ENCODE measurements at places on chromosomes 3 and 15. TPM values are rescaled to one million over a fixed set of nuclear protein-coding genes. Genes with fewer than 3 reads are reported as not detected.

- DNase-seq = no peak
Observed at GRCh38 chr15:71348597-71348996, 233.3 kb downstream of the THSD4 start.

DNA sequence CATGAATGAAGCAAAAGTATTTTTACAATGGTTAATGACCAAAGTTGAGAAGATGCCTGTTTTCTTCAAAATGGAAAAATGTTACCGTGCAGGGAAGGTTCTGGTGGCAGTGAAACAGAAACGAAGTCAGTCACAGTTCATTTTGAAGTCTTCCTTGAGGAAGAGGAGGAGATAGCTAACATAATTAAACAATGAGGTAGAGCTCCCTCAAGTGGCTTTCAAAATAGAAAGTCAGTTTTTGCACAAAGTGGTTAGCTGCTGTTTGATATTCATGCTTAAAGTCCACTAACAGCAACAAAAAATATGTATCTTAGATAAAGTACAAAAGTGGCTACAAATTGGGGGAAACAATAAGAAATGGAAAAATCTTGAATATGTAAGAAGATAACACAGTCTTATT, 87.3 kb downstream of the TFG start:
- DNase-seq = no peak

The PRKAR2A gene
- 40.4 TPM for total RNA-seq

DNA sequence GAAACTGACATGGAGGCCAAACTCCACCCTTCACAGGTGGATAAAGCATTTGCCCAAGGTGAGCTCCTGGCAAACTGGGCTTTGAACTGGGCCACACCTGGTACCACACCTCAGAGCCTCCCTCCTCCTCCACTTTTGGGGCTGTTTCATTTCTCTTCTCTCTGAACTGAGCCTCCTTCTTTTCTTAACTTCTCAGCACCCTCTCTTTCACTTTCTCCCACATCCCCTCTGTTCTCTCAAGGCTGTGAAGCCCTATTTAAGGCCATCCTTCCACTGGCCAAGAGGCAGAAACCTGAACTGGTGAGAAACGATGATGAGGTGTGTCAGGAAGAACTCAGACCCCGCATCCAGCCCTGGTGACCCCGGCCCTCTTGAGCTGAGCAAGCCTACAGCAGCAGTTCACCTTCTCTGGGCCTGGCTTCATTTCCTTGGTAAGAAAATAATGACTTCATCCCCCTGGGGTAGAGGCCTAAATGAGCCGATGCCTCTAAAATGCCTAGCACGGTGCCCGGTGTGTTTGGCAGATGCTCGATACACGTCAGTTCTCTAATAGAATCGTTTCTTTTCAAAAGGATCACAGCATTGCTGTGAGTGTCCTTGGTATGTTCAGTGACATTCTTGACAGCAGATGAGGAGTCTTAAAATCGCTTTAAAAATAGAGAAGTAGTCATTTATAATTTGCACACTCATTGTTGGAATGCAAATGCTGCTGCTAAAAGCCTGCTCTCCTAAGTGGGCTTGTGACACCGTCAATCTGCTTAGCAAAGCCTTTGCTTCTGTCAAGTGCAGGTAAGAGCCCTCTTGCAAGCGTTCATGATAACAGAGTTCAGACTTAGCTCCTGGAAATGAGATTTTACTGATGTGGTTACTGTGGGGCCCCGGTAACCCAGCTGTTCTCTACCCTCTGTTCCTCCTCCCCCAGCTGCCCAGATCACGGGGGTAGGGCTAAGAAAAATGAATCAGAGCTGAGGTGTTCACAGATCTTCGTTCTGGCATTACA, 97.7 kb upstream of the ATP2B2 start:
- DNase-seq = no peak

Measured in heart left ventricle (tissue), 16 donors.